ENCODE measurements at places on chromosomes 2 and 18. TPM values are rescaled to one million over a fixed set of nuclear protein-coding genes. Genes with fewer than 3 reads are reported as not detected.

GRCh38 chr2:108236676-108237335 lies 3.0 kb upstream of the SULT1C3 start:
- DNase-seq: no peak

- no peak for DNase-seq
These were observed 232.2 kb downstream of the TRIB2 start for GRCh38 chr2:12948961-12949353.

GRCh38 chr2:85437488-85438200 lies 19.1 kb downstream of the SH2D6 start:
- peak; percentile 94 for DNase-seq

GRCh38 chr2:101114268-101114783 lies 36.9 kb downstream of the TBC1D8 start:
- no peak for DNase-seq

DNA sequence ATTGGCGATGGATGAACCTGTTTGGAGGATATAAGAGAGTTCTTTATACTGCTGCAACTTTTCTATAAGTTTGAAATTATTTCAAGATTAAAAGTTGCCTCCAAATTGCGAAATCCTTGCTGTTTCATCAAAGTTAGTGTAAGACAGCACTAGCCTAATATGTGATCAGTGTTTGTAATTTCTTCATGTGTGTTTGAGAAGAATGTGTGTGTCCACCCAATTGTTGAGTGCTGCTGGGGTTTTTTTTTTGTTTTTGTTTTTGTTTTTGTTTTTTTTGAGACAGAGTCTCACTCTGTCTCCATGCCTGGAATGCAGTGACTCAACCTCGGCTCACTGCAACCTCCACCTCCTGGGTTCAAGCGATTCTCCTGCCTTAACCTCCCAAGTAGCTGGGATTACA lies 33.4 kb downstream of the CDK15 start:
- no peak for DNase-seq

GRCh38 chr2:200338692-200339091 lies 32.2 kb downstream of the SPATS2L start:
- DNase-seq: no peak

LOXL3 gene
- 2.8 TPM for total RNA-seq

RUFY4 gene
- total RNA-seq: not detected

TGFBRAP1 gene
- 9.8 TPM for total RNA-seq

ST6GAL2 gene
- 0.38 TPM for total RNA-seq

ARHGAP28 gene
- total RNA-seq: 2.1 TPM

RESP18 gene
- not detected for total RNA-seq

ANKRD62 gene
- total RNA-seq: not detected

Data from cardiac septum (tissue), 1 donor.